ENCODE measurements at places on chromosomes 16 and 17. TPM values are rescaled to one million over a fixed set of nuclear protein-coding genes. Genes with fewer than 3 reads are reported as not detected.

ABAT gene
- total RNA-seq = 19.3 TPM

TVP23C gene
- 31.7 TPM for total RNA-seq

C16orf96 gene
- 0.21 TPM for total RNA-seq

- DNase-seq = no peak
Measured at GRCh38 chr16:4922721-4923342, 14.1 kb downstream of the PPL start.

DNA sequence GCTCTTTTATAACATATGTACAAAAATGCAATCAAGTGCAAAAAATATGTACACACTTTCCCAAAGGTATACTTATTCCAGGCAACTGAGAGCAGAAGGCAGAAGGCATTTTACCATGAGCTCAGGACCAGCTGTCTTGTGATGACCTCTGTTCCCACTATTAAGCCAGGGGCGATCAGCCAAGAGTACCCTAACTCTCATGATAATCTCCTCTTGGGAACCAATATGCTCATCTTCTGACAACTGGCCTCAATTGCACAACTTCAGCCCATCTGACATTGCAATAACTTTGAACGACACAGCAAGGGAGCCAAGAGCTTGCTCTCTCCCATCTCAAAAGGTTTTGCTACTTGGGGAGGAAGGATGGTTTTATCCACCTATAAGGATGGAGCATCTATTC lies 471.9 kb downstream of the HS3ST3B1 start:
- no peak for DNase-seq

DNA sequence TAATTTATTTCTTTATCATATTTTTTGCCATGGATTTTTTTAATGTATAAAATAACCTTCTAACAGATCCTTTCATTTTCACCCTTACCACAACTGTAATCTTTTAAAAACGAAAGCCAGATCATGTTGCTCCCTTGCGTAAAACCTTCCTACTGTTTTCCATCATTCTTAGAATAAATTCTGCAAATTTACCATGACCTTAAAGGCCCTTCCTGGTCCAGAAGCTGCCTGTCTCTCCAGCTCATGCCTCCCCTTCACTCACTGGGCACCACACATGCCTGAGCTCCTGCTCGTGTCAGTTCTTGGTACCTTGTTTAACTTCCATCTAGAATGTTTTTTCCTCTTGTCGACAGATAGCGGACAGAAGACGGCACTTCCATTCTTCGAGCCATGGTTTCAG lies 245.0 kb upstream of the CDH5 start:
- no peak for DNase-seq

DNA sequence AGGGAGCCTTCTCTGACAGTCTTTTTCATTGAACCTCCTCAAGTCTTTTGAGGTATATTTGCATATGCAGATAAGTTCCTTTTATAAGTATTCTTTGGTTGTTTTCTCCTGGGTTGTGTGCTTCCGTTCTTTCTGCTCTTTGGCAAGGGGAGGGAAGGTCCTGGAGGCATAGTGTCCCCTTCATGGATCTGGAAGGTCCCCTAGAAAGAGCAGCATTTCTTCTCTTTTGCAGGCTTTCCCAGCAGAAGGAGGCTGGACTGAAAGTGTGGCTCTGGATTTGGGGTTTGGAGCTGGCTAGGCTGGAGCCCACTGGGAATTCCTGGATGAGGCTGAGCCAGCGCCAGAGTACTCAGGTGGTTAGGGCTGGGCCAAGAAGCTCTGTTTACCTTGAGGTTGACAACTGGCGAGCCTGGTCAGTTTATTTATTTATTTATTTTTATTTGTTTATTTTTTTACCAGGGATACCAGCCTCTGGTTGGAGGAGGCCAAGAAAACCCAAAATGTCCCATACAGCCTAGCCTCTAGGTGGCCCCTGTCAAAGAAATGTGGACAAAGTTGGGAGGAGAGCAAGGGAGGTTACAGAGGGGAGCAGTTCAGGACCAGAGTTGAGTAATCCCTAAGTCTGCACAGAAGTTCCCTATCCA lies 5.4 kb upstream of the TOP2A start:
- DNase-seq = no peak

DNA sequence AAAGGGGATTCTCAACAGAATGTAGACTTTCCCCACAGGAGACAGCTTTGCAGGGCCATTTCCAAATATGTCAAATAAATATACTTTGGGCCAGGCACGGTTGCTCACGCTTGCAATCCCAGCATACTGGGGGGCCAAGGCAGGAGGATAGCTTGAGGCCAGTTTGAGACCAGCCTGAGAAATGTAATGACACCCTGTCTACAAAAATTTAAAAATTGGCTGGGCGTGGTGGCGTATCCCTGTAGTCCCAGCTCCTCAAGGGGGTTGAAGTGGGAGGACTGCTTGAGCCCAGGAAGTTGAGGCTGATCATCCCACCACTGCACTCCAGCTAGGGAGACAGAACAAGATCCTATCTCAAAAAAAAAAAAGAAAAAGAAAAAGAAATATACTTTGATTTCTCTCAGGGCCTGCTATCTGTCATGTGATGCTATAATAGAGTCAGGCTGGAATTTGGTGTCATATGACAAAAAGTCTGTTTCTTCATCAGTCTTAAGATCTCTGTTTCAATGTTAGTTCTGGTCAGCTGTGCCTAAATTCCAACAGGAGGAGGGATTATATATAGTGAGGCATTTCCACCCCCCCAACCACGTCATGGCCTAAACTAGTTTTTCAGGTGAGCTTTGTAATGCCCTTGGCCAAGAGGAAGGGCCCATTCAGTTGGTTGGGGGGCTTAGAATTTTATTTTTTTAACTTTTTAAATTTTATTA lies 4.3 kb upstream of the ZDHHC7 start:
- no peak for DNase-seq

GRCh38 chr17:3015890-3016289 lies 47.5 kb downstream of the OR1D5 start:
- no peak for DNase-seq

- no peak for DNase-seq
Measured at GRCh38 chr17:47281216-47281615, 27.6 kb downstream of the ITGB3 start.

- no peak for DNase-seq
Measured at GRCh38 chr16:26133416-26134093, 441.8 kb downstream of the HS3ST4 start.

DNA sequence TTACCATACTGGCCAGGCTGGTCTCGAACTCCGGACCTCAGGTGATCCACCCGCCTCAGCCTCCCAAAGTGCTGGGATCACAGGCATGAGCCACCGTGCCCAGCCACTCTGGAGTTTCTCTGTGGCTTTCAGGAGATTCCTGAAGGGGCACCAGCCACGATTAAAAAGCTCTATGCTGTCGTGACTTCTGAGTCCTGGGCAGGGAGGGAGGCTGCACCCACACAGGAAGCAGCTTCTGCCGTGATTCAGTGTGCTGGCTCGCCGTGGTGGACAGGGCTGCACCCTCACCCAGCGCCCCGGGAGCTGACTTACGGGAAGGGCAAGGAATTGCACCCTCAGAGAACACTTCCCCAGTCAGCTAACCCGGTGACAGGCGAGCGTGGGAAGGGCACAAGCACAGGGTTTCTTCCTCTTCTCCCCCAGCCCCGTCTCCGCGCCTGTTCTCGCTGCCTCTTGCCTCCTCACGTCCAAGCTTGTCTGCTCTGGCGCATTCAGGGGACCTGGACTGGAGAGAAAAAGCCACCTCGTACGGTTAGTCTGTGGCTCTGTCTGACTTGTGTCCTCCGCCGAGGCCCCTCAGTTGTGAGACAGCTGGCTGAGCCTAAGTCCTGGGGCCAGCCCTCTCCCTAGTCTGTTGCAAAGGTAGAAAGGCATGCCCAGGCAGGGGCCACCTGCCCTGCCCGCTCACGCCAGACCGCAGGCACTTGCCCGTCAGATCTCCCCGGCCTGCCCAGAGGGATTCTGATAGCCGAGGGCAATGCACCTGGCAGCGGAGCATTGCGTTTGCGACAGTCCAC lies 145.0 kb downstream of the SEC14L1 start:
- peak; percentile 40 for DNase-seq

DNA sequence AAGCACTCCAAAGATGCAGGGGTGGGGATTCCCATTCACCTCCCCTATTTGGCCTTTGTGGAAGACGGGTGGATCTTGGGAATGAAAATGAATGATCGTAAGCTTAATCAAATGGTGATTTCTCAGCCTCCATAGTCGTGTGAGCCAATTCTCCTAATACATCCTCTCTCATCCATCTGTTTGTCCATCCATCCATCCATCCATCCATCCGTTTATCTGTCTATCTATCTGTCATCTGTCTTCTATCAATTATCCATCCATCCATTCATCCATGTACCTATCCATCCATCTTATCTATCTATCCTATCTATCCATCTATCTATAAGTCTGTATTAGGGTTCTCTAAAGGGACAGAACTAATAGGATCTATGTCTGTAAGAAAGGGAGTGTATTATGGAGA lies 7.8 kb downstream of the RNF213 start:
- DNase-seq = no peak

DNA sequence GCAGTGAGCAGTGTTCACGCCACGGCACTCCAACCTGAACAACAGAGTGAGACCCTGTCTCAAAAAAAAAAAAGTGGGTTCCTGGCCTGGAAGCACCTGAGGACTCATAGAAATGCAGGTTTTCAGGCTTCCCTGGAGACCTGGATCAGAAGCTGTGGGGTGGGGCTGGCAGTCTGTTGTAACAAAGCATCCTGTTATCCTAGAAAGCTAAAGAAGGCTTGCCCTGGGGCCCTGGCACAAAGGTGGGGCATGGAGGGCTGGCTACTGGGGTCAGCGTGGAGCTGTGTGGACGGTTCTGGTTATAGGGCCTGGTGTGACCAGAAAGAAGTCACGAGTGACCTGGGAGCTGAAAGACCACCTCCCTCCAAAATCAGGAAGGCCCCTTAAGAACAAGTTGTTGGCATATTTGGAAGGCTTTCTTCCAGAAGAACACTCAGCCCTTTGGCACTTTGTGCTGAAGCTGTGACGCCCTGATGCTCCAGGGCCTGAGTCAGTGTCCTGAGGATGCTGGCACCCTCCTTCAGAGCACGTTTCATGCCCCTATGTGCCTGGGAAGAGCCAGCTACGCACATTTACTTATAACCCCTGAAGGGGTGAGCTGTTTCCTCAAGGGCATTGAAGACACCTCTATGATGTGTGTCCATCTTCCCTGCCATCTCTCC lies 6.2 kb downstream of the CRISPLD2 start:
- no peak for DNase-seq

- no peak for DNase-seq
Measured at GRCh38 chr17:8503807-8504206, 68.1 kb downstream of the NDEL1 start.
